ENCODE measurements at places on chromosomes 16 and 17. TPM values are rescaled to one million over a fixed set of nuclear protein-coding genes. Genes with fewer than 3 reads are reported as not detected.
A peak's percentile ranks its signal among the peaks of the same experiment; 100 is the strongest.

C16orf74 gene
- 2.6 TPM for total RNA-seq

CHMP1A gene
- 85.7 TPM for total RNA-seq

TBC1D3C gene
- not detected for total RNA-seq

KRTAP9-8 gene
- not detected for total RNA-seq

NRN1L gene
- 0.82 TPM for total RNA-seq

AATF gene
- total RNA-seq, result 47.1 TPM

WNT9B gene
- 0.84 TPM for total RNA-seq

- peaks cover 17% of the 10 kb centered on the region for H3K4me1 ChIP-seq
- H3K4me3 ChIP-seq, result peak overlapping the region; percentile 95
- peak overlapping the region; percentile 95 for H3K27ac ChIP-seq
- no peaks in the 10 kb centered on the region for H3K27me3 ChIP-seq
Observed at GRCh38 chr17:68513932-68514331, 1.7 kb downstream of the PRKAR1A start.

- H3K27ac ChIP-seq, result no peak overlapping the region
- DNase-seq, result peak; percentile 6
- H3K27me3 ChIP-seq, result no peaks in the 10 kb centered on the region
- H3K36me3 ChIP-seq, result no peaks in the 10 kb centered on the region
- no peaks in the 10 kb centered on the region for H3K4me1 ChIP-seq
Observed at GRCh38 chr16:6081320-6081976, 983.9 kb upstream of the EEF2KMT start.

DNA sequence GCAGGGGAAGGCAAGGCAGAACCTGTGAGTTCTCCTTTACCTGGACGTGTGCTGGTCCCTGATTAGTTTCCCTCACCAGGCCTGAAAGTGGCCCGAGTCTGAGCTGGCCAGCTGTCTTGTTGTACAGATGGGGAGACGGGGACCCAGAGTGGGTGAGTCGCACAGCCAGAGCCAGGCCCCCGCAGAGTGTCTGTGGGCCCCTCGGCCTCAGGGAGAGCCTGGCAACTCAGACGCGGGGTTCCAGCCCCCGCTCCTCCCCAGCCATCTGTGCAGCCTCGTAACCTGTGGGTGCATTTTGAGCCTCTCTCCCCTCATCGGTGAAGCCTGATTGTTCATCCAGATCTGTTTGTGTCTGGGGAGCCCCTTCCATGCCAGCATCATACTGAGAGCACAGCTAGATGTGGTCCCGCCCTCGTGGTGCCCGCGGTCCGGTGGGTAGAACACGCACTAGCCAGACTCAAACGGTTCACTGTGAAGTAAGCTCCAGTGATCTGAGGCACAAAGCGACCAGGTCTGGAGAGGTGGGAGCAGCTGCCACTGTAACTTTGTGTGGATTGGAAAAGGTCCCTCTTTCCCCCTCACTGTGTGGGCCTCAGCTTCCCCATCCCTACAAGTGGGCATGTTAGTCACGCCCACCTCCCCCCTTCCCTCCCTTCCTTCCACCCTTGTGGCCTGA, 6.0 kb upstream of the NDRG4 start:
- H3K27ac ChIP-seq, result no peak overlapping the region
- no peak for DNase-seq
- no peaks in the 10 kb centered on the region for H3K27me3 ChIP-seq
- no peak overlapping the region for H3K4me3 ChIP-seq
- peaks cover 10% of the 10 kb centered on the region for H3K4me1 ChIP-seq
- H3K36me3 ChIP-seq, result no peaks in the 10 kb centered on the region

GRCh38 chr17:34503528-34504195, 75.7 kb upstream of the TMEM132E start:
- no peak overlapping the region for H3K27ac ChIP-seq
- no peak for DNase-seq
- no peaks in the 10 kb centered on the region for H3K27me3 ChIP-seq
- H3K4me3 ChIP-seq, result no peak overlapping the region
- H3K4me1 ChIP-seq, result no peaks in the 10 kb centered on the region
- no peaks in the 10 kb centered on the region for H3K36me3 ChIP-seq

GRCh38 chr16:12304861-12305596, 328.5 kb downstream of the SNX29 start:
- no peak overlapping the region for H3K4me3 ChIP-seq
- H3K27ac ChIP-seq, result no peak overlapping the region
- DNase-seq, result no peak
- H3K36me3 ChIP-seq, result no peaks in the 10 kb centered on the region

DNA sequence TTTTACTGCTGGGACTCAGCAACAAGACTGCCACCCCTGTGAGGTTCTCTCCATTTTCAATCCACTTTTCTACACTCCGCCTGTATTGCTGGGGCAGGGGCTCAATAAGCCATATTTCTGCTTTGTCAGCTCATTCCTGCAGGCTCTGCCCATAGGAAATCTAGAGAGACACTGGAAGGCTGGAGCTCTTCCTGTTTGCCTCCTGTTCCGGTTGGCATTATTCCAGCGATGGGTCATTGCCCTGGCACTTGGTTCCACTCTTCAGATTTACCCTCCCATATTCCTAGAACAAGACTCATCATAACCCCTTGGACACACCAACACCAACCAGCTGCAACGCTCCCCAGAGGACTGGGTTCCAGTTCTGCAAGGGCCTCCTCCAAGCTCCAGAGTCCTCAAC, 210.4 kb downstream of the CA10 start:
- H3K27me3 ChIP-seq, result no peaks in the 10 kb centered on the region
- H3K4me3 ChIP-seq, result no peak overlapping the region
- no peaks in the 10 kb centered on the region for H3K4me1 ChIP-seq
- no peaks in the 10 kb centered on the region for H3K36me3 ChIP-seq
- no peak overlapping the region for H3K27ac ChIP-seq

DNA sequence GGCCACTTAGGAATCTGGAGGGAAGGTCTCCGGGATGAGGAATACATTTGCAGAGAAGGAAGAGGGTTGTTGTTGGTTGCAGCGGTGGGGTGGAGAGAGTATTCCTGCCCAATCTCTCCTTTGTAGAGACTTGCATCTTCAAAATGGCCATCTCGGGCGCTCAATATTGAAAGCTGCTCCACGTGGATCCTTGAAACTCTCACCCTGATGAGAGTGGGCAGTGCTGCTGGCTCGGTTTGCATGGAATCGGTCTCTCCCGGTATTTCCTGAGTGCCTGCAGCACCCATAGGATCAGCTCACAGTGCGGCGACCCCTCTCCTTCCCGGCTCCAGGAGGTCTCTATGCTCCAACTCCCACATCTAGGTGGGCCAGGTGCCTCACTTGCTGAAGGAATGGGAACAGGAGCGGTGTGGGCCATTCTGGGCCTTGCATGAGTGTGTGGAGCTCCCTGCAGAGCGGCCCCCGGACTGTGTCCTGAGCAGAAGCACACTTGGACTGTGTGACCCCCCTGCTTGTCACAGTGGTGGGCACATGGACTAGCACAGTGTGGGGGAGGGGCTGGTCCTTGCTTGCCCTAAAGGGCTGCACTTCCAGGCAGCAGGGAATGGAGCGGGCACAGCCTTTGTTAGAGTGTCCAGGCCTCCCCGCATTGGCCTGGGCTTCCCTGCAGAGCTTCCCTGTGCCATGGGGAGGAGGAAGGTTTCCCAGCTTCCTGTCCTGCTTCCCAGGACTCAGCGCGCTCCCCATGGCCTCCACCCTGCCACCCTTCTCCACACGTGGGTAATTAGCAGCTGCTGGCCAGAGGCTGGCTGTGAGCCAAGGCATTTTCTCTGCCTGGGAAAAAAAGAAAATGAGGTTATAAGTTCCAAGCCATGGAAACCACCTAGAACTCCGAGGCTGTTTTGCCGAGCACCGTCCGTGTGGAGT, 139.3 kb downstream of the IRF8 start:
- no peak for DNase-seq
- H3K27ac ChIP-seq, result no peak overlapping the region
- no peaks in the 10 kb centered on the region for H3K4me1 ChIP-seq
- no peak overlapping the region for H3K4me3 ChIP-seq
- H3K36me3 ChIP-seq, result no peaks in the 10 kb centered on the region
- H3K27me3 ChIP-seq, result peaks cover 38% of the 10 kb centered on the region

DNA sequence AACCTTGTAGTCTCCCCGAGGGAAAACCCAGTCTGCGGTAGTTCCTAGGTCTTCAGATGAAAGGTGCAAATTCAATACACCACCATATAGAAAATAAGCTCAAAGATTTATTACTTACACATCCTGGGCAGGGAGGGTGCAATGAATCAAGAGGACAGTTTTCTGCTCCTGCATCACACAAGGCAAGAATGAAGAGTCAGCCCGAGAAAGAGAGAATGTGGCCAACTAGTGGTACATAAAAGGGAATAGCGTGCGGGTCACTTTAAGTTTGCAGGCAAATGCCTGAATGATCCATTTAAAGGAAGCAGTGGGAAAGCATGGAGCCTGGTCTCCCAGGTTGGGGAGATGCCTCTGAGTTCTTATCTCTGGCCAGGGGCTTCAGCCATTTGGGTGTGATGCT, 403.4 kb downstream of the GRIN2A start:
- no peaks in the 10 kb centered on the region for H3K36me3 ChIP-seq
- H3K27ac ChIP-seq, result no peak overlapping the region
- H3K4me1 ChIP-seq, result no peaks in the 10 kb centered on the region
- no peak overlapping the region for H3K4me3 ChIP-seq
- H3K27me3 ChIP-seq, result no peaks in the 10 kb centered on the region

DNA sequence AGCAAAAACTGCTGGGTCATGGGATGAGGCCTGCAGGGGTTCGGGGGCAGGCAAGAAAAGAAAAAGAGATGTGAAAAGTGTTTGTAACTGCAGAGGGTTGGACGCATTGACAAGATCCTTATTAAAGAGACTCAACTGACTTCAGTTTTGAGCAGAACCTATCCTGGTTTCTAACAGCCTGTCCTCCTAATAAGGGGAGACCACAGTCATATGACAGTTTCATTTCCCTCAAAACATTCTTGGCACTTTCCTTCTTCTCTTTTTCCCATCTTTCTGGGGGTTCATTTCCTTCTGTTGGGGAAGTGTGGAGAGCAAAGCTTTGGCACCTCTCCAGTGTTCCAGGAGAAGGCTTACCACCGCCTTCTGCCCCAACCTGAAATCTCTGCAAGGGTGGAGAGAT, 118.5 kb downstream of the MAF start:
- DNase-seq, result no peak
- H3K4me3 ChIP-seq, result no peak overlapping the region
- H3K27ac ChIP-seq, result no peak overlapping the region
- H3K36me3 ChIP-seq, result no peaks in the 10 kb centered on the region

- no peaks in the 10 kb centered on the region for H3K4me1 ChIP-seq
- no peak overlapping the region for H3K4me3 ChIP-seq
- no peaks in the 10 kb centered on the region for H3K36me3 ChIP-seq
- no peak for DNase-seq
- H3K27me3 ChIP-seq, result peaks cover 64% of the 10 kb centered on the region
Observed at GRCh38 chr17:49483599-49484509, 11.2 kb upstream of the NGFR start.

DNA sequence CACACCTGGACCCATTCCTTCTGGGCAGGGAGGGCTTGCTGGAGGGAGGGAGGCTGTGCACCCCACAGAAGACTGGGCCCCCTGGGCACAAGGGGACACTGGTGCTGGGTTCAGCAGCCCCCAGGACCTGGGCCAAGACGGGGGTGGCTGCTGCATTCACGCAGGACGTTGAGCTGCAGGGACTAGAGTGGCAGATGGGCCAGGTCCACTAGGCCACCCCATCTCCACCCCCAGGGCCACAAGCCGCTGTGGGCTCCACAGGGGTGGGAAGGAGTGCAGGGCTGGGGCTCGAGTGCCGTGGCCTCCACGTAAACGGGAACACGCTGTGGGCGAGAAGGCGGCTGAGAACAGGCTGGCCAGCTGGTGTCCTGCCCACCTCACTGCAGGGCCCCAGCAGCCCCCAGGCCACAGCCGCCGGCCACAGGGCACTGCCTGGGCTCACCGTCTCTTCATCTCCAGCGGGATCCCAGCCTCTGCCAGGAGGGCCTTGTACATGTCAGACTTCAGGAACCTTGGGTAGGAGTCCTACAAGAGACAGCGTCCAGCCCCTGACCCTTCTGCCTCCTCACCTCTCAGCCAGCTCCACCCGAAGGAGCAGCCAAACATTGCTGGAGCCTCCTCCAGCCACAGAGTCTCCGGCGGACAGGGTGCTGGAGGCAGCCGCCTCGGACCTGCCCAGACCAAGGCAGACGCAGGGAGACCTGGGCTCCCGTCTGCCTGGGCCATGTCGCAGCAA, 6.5 kb downstream of the RGS11 start:
- no peak overlapping the region for H3K27ac ChIP-seq
- no peak overlapping the region for H3K4me3 ChIP-seq
- H3K27me3 ChIP-seq, result no peaks in the 10 kb centered on the region
- H3K36me3 ChIP-seq, result no peaks in the 10 kb centered on the region
- H3K4me1 ChIP-seq, result no peaks in the 10 kb centered on the region

GRCh38 chr16:30892670-30893416, 1.0 kb downstream of the BCL7C start:
- H3K27ac ChIP-seq, result no peak overlapping the region
- no peak for DNase-seq
- H3K4me3 ChIP-seq, result peak overlapping the region; percentile 98
- peaks cover 8% of the 10 kb centered on the region for H3K36me3 ChIP-seq
- peaks cover 33% of the 10 kb centered on the region for H3K4me1 ChIP-seq
- no peaks in the 10 kb centered on the region for H3K27me3 ChIP-seq

DNA sequence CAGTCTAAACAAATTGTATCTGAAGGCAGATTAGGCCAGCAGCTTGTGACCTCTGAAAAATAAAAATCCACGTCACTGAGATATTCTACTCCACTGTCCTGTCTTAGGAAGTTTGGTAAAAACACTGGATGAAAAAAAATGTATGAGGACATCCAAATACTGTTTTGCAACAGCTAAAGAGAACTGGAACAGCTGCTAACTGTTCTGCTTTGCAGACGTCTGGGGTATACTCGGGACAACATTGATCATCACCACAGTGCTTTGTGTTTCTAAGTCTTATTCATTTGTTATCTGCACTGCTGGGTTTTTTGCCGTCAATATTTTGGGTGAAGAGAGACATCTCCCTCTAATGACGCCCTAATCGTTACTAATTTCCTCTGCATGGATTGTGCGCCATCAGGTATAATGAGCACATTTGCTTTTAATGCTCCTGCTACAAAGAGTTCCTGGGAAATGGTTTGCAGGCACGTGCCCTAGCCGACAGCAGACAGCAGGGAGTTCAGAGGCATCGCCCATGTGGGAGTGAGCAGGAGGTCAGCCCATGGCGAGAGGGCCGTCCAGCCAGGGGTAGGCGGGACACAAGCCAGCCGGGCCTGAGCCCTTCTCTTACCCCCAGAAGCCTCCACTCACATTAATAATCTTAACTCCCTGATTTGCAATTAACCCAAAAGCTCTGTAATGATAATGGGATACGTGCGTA, 87.0 kb downstream of the CBLN1 start:
- DNase-seq, result no peak
- no peaks in the 10 kb centered on the region for H3K4me1 ChIP-seq
- H3K27me3 ChIP-seq, result no peaks in the 10 kb centered on the region
- H3K4me3 ChIP-seq, result no peak overlapping the region
- no peaks in the 10 kb centered on the region for H3K36me3 ChIP-seq

- DNase-seq, result no peak
- peaks cover 7% of the 10 kb centered on the region for H3K27me3 ChIP-seq
- no peaks in the 10 kb centered on the region for H3K4me1 ChIP-seq
Observed at GRCh38 chr16:28504707-28505404, 1.8 kb downstream of the IL27 start.

Measured in astrocyte (in vitro differentiated cells and primary cell).